ENCODE measurements at places on chromosomes 5 and 9.
A peak's percentile ranks its signal among the peaks of the same experiment; 100 is the strongest.

DNA sequence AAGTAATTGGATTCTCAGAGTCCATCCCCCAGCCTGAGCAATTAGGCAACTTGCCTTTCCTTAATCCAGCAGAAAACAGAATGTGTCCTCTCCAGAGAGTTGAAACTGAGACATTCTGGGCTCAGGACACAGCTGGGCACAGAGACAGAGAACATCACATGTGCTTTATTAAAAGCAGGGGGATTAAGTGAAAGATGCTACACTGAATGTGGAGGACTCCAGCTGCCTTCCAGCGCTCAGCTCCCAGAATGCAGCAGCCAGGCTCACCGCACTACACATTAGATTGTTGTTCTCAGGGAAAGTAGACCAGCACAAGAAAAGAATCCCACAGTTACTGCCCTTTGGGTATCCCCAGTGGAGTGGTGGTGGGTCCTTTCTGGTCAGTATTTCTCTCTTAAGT, 141.6 kb upstream of the IL12B start:
- DNase-seq = no peak

DNA sequence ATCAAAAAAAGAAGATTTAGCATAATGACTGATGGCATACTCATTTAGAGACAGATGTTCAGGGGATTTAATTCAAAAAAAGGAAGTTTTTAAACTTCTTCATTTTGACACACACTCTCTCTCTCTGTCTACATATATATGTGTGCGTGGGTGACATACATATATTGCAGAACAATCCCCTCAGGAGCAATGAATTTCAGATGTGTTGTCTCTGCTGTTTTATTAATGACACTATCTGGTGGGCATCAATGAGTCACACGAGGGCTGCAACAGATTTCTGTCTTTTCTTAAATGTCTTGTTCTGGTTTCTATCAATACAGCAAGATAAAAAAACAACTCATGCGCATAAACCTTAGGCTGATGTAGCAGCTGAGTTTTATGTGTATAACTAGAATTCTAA, 123.5 kb upstream of the SLCO6A1 start:
- no peak for DNase-seq

DNA sequence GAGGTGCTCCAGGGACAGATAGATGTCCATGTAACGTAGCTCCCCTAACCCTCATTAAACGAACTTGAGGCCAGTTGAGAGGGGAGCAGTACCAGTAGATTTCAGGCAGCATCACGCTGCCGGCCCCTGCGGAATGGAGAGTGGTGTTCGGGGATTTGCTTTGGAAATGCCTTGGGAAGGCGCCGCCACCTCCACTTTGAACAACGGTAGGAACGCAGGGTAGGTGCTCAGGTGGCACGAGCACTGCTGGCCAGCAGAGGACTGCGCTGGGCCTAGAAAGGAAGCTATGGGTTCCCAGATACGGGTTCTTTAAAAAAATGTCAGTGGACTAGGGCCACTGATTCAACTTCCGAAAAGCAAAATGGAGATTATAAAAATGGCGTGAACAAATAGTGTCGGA, 271.8 kb downstream of the FANCC start:
- no peak for DNase-seq

GRCh38 chr5:144333336-144333920, 162.8 kb downstream of the KCTD16 start:
- no peak for DNase-seq

GRCh38 chr9:91580136-91580535, 156.5 kb upstream of the NFIL3 start:
- peak; percentile 4 for DNase-seq

DNA sequence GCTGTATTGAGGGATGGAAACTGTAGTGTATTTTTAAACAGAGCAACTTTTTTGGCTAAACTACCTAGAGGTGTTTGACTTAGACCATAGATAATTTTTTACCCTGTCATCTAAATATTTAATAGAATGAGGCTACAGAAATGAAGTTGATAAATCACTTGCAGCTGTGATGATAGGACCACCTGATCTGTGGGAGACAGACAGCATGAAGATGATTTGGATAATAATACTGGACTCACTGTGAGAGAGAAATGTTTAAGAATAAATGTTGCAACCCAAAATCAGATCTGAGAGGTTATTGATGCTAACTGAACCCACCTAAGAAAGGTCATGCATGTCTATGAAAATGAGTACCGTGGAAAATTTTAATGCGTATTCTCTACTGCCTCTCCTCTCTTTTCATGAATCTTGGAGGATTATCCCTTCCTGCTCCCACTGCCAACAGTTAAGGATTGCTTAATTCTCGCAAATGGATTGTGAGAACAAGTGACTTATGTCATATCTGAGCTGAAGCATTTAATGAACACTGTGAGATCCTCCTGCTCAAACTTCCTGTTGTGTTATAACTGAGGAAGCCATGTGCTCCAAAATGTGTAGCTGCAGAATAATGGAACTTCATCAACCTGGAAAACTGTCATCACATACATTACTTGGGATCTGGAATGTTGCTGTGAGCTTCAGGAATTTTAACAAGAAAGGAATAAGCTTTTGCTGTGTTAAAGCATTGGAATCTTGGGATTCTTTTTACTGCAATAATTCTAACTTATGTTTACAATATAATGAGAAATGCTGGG, 617.9 kb upstream of the CDH18 start:
- no peak for DNase-seq

GRCh38 chr9:113990975-113991471, 87.1 kb downstream of the AMBP start:
- DNase-seq = no peak

Measured in DND-41 (cell line).